ENCODE measurements at places on chromosomes 5 and 9.

DNA sequence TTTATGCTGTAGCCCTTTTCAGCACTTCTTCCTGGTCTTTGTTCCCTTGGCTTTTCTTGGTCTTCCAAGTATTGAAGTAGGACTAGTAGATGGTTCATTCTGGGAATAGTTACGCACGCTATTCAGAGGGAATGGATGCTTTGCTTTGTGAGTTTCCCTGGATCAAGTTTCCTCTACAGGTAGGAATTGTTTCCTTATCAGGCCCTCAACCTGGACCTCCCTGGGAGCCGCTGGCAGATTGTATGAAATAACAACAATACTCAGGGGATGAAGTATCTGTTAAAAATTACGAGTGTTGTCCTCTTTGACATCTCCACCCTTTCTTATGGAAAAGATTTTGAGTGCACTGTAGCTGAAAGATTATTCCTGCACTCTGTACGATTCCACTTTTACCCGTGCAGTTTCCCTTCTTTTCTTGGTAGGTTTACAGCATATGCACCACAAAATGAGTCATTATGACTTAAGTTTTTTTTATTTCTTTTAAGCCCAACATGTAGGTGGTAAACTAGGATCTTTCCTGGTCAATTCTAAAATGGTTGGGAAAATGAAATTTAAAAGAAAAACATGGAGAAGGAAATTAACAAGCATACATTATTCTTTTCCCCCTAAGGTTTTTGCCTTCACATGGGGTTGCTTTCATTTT lies 57.9 kb downstream of the ARHGAP26 start:
- DNase-seq = no peak

DNA sequence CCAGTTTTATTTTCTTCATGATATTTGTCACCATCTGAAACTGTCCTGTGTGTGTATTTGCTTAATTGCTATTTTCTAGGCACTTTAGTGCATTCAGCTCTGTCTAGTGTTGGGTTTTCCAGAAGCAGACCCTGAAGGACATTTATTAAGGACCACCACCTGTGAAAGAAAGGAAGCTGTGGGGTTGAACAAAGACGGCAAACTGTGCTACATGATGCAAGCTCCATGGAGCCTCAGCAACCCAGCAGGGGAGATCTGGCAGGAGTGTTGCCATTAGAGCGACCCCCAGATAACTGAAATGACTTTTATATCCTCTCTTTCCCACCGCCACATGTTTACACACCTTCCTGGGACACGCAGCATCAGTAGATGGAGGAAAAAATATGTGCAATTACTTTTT lies 125.5 kb downstream of the GABRB2 start:
- no peak for DNase-seq

DNA sequence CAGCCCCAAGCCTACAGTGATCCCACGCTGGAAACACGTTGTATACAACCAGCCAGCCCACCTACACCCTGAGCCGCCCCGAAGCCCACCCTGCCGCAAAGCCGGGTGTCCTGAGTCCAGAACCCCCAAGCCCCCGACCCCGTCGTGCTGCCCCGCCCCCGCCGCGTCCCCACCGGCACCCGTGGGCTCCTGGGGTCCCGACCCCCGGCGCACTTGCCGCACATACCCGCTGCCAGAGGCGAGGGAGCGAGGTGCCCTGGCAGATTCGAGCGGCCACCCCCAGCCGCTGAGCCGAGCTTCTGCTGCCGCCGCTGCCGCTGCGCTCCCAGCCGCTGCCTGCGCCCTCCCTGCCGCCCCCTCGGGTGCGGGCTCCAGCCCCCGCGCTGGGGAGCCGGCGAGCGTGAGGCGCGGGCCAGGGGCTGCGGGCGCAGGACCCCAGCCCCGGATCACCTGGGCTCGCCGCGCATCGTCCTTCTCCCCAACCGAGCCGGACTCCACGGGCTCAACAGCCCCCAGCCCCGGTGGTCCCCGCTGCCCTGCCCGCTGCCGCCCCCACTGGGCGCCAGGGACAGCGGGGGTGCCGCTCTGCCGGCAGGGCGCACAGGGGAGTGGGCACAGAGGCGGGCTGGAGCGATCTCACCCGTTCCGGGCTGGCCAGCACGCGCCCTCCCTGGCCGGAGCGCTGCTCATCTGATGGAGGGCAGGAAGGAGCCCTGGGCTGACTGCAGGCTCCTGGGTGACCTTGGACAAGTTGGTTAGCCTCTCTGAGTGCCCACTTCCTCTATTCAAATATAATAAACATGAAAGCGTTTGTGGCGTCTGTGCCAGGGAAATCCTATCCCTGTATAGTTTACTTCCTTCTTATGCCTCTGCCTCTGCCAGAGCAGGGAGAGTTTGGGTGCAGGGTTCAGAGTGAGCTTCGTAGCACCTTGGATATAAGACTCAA lies at the start of gene HTR4:
Gene HTR4 (minus strand): TSS at position 692 of the 946 bp plus-strand sequence. CDS start 17,513 bp downstream, outside the sequence.
- DNase-seq = no peak

- no peak for DNase-seq
These were observed 129.5 kb downstream of the FOXD1 start for GRCh38 chr5:73319036-73319435.

DNA sequence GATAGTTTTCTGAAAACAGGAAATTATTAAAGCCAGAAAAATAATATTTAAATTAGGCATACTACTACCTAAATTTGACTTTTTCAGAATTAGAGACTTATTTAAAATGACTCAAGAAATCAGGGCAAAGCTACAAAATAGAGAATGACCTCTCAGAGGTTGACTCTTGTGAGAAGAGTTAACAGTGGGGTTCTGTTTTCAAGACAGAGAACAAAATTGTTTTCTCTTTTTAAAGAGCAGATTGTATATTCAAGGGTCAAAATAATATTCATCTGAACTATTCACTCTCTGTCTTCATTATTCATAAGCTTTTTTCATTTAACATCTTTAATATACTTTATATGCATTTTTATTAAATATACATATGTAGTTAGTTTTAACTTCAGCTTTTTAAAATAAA lies 21.9 kb upstream of the AUH start:
- DNase-seq = no peak

DNA sequence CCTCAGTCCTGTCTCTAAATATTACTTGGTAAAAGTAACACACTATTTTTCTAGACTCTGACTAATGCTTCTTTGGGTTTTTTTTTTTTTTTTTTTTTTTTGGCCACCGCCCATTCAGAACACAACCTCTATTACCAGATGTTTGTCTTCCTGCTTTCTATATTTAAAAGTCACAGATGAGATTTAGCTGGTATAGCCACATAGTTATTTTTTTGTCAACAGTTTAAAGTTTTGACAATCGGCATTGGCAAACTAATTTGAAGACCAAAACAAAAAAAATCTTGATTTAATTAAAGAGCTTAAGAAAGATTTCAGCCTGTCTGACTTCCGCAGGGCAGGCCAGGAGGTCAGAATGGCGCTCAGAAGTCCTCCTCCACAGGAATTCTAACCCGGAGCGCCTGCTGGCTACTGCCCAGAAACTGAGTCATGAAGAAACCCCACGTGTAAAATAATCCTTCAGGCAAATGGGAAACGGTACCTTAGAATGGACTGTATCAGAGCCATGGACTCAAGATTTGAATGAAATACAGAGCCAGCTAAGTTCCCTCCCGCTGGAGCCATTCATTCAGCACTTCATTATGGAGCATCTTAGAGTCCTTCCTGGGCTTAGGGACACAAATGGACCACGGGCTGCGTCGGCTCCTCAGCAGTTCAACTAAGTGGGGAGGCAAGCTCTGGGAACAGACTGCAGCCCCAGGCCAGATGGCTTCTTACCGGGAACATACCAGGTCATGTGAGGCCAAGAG lies 55.6 kb downstream of the PTPDC1 start:
- peak; percentile 69 for DNase-seq

DNA sequence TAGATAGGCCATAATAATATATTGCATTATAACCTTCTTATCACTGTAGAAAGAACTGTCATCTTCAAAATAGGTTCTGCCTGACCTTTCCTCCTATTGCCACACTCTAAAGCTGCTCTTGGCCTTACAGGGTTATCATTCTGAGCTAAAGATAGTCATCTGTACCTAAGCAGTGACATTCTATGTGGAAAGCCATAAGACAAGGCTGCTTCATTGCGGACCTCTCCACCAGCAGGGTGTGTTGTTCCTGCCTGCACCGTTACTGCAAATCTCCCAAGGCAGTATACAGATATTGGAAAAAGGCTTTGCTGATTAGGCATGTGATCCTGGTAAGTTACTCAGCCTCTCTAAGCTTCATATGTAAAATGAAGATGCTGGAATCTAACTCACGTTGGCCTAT lies 8.1 kb downstream of the ZNF622 start:
- DNase-seq = no peak

DNA sequence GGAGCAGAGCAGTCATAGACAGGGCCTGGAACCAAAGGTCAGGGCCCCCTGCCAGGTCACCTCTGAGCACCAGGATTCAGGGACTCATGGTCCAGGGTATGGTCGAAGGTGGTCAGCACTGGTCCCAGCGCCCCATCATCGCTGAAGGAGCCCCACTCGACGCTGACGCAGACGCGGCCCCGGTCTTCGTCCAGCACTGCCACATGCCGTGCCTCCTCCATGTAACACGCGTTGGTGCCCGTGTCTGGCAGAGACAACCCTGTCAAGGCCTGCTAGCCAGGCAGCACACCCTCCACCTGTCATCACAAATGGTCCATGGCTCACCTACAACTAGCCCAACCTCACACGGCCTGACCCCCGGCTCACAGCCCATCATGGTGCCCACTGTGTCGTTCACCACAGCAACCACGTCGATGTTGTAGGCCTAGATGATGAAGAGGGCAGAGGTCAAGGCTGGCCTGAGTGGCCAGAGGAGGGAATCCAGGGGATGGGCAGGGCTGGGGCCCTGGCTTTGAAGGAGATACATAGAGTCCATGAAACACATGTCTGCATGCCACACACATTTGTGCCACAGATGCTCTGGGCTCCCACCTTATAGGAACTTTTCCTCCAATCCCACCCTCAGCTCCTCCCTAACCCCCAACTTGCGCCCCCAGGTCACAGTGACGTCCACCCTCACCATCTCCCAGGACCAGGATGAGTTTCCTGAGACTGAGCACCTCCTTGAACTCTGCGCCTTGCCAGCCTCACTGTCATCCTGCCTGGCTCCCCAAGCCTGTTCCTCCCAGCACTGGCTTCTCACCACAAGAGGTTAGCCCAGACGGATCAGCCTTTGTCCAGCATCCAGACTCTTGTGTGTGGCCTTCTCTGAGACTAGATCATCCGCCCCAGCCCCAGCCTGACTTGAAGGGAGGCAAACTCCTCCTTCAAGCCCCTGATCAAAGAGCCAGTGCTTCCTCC lies 9.5 kb downstream of the HK3 start:
- DNase-seq = no peak
